HTR-8/SVneo (cell line): ENCODE measurements at places on chromosomes 7 and 10.

- DNase-seq = no peak
These were observed 49.5 kb downstream of the IKZF1 start for GRCh38 chr7:50353894-50354595.

- DNase-seq = no peak
These were observed 3.8 kb upstream of the STN1 start for GRCh38 chr10:103921750-103922195.

DNA sequence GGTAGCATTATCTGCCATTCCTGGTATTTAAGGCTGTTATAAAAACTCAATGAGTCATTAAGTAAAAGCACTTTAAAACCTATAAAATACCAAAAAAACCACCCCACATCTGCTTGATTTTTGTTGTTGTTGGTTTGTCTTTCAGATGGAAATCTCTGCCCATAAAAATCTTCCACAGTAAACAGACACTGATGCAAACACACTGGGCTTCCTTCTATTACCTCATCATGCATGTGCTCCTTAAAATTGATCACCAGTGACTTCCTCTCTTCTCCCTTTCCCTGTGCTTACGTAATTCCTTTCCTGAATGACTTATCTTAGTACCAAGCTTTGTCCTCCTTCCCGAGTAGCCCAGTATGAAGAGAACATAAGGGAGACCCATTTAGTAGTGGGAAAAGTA is 167.2 kb downstream of the EVX1 start:
- DNase-seq = no peak

- no peak for DNase-seq
These were observed 285.8 kb upstream of the SP4 start for GRCh38 chr7:21142081-21142480.

GRCh38 chr7:114508086-114508485 is 93.5 kb downstream of the FOXP2 start:
- no peak for DNase-seq

GRCh38 chr7:88465600-88465999 is 158.9 kb upstream of the STEAP4 start:
- no peak for DNase-seq

- DNase-seq = no peak
These were observed 30.6 kb upstream of the IKZF1 start for GRCh38 chr7:50273870-50274269.

GRCh38 chr7:143405173-143406001 is 3.3 kb downstream of the EPHA1 start:
- DNase-seq = no peak

DNA sequence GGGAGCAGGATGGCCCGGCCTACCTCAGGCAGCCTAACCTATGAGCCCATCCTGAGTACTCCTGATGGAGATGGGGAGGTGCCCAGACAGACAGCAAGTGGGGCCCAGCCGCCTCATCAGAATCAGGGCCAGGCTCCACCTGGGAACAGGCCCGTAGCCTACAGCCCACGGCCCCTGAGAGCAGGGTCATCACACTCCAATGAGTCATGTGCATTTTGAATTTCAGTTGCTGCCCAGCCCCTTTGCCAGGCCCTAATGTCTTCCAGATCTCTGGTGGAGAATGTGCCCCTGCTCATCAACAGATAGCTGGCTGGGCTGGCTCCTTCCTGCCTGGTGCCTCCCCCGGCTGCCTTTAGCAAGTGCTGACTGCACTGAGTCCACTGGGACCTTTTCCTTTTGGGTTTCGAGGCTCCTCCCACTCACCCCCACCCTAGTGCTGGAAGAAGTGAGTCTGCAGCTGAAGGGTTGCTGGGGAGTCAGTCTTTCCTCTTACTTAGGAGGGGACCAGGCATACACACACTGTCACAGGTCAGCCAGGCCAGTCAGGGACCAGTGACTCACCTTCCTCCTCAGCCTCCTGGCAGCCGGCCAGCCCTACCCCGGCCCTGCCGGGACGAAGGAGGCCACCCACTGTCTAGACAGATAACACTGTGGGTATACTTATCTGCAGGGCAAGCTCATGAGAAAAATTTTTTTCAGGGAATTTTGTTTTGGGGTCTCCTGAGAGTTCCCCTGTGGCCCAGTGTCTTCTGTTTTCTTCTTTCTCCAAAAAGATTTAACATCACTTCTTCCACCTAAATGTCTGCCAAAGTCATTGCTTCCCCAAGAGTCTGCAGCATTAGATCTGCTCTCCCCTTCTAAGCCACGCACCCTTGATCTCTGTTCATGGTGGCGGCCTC is 9.1 kb upstream of the ASIC3 start:
- DNase-seq = peak; percentile 81

DNA sequence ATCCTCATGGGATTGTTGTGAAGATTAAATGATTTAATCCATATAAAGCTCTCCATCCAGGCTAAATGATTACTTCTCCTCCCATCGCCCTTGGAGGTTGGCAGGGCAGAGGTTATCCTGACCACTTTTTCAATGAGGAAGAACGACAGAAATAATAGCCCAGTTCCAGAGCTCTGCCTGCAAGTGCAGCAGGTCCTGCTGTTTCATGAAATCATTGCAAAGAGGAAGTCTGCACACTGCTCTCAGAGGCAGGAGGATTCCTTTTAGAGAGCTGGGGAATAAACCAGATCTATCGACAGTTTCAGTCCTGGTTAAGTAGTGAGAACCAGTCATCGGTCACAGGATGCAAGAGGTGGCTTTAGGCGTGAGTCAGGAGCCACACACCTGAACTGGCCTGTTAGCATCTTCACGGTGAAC is 25.0 kb upstream of the CDH23 start:
- no peak for DNase-seq

DNA sequence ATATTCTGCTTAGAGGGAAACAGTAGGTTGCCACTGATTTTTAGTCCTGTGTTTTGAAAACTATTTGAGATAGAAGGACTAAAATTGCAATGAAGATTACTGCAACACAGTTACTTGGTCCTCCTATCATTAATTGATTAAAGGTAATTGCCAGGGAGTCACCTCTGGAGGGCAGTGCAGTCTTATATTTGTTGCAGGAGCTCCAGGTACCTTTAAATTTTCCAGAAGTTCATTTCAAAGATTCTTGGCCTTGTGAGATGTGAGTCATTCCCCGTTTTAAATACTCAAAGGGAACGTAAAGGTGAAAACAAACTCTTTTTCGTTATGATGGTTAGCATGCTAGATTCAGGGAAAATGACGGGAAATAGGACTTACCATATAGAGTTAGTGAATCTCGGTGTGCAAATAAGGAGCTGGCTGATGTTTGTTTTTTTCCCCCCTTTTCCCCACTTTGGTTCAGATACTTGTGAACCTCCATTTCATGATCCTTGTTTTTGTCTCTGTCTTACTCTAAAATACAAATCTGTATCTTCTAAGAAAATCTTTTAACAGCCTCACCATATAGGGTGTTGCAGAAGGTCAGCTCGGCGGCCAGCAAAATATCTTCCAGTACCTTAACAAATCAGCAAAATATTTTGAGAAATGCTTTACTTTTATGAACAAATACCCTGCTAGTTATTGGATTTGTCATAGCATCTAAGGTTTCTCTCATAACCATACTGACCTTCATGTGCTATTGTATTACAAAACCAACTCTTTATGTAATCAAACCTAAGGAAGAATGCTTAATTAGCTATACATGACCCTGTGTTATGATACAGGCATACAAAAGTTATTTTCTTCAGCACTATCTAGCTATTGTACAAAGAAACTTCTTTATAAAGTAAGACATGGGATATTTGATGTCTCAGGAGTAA is 143.0 kb upstream of the HDAC9 start:
- peak; percentile 30 for DNase-seq

DNA sequence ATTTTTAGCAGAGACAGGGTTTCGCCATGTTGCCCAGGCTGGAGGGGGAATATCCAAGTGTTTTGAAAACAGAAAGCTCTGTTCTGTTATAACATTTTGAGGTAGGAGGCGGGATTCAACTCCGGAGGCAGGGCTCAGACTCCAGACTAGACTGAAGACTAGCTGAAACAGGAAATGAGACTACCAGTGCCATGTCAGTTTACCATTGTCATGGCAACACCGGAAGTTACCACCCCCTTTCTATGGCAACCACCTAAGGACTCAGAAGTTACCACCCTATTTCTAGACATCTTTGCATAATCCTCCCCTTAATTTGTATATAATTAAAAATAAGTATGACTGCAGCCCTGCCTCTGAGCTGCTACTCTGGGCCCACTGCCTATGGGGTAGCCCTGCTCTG is 1069.1 kb upstream of the AUTS2 start:
- DNase-seq = no peak

- no peak for DNase-seq
These were observed 21.5 kb downstream of the RPP38 start for GRCh38 chr10:15118615-15119014.

DNA sequence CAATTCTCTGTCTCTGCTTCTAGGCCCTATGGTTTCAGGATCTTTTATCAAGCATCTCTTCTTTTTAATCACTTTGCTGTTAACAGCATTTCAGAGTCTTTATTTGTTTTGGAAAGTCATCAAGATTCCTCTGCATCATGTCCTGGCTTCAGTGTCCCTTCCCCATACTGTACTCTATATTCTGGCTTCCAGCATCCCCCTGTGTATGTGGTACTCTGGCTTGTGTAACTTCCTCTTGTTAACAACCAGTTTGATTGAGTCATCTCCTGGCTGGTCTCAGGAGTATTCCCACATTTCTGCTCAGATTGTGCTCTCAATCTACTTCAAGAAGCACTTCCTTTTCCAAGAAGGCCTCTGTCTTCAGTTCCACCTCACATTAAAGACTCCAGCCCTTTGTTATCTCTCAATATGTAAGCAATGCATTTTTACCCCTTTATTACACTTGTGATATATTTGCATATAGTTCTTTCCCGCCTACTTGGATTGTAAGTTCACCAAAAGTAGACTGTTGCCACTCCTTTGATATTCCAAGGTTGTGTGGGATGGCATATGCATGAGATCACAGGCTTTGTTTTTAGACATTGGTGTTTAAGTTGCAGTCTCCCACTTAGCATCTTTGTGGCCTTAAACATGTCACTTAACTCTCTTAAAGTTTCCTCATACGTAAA is 15.1 kb upstream of the ATE1 start:
- peak; percentile 11 for DNase-seq

DNA sequence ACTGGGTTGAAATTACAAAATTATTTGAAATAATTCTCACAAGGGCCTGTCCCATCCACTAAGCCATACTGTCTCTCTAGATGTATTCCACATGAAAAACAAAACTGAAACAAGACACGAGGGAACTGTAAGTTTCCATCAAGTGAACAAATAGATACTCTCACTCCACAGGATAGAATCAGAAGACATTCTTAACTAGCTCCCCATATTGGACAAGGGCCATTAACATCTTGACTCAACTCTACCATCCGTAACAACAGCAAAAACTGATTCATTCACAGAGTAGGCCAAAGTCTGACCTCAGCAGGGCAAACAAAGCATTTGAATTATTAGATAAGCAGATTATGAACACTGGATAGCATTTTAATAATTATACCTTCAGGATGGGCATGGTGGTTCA is 29.1 kb downstream of the UBE2H start:
- no peak for DNase-seq

DNA sequence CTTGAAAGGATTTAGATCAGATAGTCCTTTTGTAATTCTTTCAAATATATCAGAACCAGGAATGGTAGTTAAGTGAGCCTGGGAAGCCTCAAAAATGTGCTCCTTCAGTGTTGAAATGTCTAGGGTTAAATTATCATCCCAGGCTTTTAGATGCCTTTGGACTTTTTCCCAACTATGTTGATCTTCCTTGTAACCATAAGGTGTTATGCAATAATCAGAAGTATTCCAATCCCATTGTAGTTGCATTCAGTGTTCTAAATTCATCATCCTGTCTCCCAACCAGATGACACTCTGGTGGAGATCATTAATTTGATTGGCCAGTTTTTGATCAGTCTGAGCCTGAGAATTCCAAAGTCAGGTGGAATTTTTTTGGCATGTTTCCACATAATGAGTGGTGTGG is 35.1 kb upstream of the AKR1C2 start:
- DNase-seq = no peak

DNA sequence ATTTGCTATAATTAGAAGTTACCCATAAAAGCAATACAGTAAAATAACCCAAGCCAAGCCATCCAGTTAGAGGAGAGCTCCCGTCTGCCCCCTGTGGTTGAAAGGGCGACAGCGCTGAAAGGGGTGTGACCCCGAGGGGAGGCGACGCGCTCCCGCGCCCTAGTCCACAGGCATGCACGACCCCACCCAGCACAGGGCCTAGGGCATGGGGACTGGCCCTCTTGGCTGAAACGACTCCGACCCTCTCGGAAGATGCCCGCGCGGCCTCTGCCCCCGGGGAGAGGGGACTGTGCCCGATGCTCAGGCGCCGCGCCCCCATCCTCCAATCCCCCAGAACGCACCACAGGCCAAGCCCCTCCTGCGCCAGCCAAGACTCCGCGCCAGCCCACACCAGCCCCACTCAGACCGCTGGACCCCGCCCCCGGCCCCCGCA is 64.0 kb downstream of the CSGALNACT2 start:
- no peak for DNase-seq

GRCh38 chr7:137626469-137627067 is 220.2 kb downstream of the DGKI start:
- DNase-seq = peak; percentile 23

DNA sequence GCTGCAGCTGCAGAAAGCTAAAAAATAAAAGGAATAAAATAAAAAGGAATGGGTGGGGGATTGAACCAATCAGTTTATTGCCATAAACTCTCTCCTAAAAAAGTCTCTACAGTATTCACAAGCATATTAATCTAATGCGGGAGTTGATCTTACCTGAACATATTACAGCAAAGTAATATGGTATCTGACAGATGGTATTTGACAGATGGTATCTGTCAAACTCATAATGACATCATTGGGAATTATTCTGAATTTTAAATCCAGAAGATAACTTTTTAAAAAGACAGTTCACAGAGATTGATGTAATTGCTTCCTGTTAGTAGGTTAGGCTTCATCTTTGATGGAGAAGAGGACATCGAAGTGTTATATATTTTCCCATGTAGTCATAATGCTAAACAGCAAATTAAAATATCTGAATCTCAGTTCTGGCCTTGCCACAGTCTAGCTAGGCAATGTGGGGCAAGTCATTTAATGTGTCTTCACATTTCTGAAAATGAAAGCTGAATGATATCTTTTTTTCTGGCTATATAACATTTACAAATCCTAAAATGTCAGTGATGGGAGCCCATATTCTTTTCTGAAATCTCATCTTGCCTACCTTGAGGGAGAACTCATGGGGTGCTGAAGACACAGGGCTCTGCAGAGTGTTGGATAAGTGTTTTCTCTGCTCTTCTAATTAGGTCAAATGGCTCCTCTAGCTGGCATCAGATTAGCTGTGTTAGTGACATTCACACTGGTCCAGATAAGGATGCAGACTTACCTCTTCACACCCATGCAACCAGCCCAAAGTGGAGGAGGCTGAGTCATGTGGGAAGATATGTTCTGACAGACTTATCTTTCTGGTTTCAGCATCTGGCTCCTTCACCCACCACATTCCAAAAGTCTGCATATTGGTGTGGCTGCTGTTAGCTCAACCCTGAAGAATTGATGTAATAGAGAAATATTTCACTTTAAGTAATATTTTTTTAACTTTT is 2.1 kb upstream of the LIPM start:
- DNase-seq = no peak

GRCh38 chr10:109207361-109207760 is 716.0 kb downstream of the XPNPEP1 start:
- DNase-seq = no peak

GRCh38 chr7:106289848-106290247 is 5.1 kb upstream of the NAMPT start:
- no peak for DNase-seq

GRCh38 chr7:121932768-121933167 is 59.8 kb downstream of the PTPRZ1 start:
- DNase-seq = no peak

GRCh38 chr7:157224627-157225026 is 85.9 kb downstream of the UBE3C start:
- DNase-seq = no peak
